ENCODE measurements at places on chromosomes 5 and 9. TPM values are rescaled to one million over a fixed set of nuclear protein-coding genes. Genes with fewer than 3 reads are reported as not detected.

Gene IL7R
- total RNA-seq = 87.9 TPM

Gene RELL2
- 6.2 TPM for total RNA-seq

Gene HRH2
- total RNA-seq = 16.8 TPM

Gene ST8SIA4
- 7.3 TPM for total RNA-seq

DNA sequence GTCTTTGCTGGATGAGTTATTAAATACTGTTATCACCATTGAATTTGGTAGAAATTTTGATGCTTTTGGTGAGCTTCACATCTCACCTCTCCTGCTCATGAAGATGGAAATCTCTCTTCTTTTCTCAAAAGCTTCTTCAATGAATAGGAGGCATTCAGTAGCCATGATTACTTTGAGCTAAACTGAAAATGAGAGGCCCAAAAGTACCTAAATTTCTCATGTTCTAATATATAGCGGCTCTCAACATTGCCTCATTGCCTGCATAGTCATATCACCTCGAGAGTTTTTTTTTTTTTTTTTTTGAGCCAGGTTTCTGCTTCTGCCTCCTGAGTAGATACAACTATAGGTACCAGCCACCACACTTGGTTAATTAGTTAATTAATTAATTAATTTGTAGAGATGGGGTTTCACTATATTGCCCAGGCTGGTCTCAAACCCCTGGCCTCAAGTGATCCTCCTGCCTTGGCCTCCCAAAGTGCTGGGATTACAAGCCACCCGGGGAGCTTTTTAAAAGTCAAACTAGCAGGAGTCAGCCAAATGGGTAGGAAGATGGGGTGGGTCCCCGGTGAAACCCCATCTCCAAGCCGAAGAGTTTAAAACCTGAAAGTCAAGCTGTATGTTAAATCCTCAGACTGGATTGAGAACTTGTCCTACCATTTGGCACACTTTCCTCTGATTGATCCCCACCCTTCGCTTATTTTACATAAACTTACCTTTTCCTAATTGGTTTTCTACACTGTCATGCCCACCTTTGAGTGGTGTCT lies 169.0 kb downstream of the DOCK2 start:
- no peak overlapping the region for H3K4me3 ChIP-seq
- no peaks in the 10 kb centered on the region for H3K27me3 ChIP-seq
- no peaks in the 10 kb centered on the region for H3K36me3 ChIP-seq

DNA sequence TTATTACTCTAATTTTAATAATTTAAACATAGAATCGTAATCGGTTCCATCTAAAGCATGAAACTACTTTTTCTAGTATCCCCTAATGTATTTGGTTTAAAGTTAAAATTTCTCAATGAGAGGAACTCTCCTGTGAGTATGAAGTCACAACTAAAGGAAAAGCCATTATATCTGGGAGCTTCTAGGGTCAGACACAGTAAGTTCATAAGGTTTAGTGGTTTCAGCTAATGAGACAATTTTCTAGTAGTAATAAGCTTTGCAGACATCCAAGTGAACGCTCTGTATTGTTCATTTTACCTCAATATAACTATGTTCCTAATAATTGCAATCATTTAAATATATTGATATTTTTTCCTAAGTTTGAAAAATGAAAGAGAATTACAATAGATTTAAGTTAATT lies 364.4 kb upstream of the CDH9 start:
- no peaks in the 10 kb centered on the region for H3K36me3 ChIP-seq
- no peaks in the 10 kb centered on the region for H3K27me3 ChIP-seq
- no peaks in the 10 kb centered on the region for H3K4me1 ChIP-seq
- no peak overlapping the region for H3K4me3 ChIP-seq
- DNase-seq = no peak

GRCh38 chr5:98458726-98459125 lies 314.7 kb upstream of the RGMB start:
- no peaks in the 10 kb centered on the region for H3K36me3 ChIP-seq
- H3K4me1 ChIP-seq = no peaks in the 10 kb centered on the region
- no peaks in the 10 kb centered on the region for H3K27me3 ChIP-seq
- H3K27ac ChIP-seq = no peak overlapping the region

DNA sequence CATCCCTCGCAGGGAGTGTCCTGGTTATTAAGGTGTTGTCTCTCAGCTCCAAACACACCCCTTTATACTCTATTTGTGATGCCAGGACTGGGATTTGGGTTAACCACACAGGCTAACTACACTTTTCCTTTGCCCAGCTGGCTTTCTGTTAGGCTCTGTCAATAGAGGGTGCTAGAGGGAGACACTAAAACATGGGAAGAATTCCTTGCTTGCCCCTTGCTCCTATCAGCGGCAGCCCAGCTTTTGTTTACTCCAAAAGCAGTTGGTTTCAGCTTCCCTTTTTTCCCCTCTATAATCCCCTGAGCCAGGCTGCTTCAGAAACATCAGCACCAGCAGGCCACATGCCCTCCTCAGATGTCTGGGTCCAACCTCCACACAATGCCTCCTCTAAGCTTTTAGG lies 297.1 kb downstream of the KCTD16 start:
- H3K36me3 ChIP-seq = no peaks in the 10 kb centered on the region
- no peaks in the 10 kb centered on the region for H3K4me1 ChIP-seq
- H3K4me3 ChIP-seq = no peak overlapping the region

Data from upper lobe of left lung (tissue), 6 donors.